ENCODE measurements at places on chromosomes 12 and 14.

- DNase-seq, result no peak
Observed at GRCh38 chr12:19704966-19705365, 265.7 kb downstream of the AEBP2 start.

- no peak for DNase-seq
Observed at GRCh38 chr12:87406926-87407325, 622.3 kb downstream of the C12orf50 start.

GRCh38 chr14:104775073-104775489, 20.5 kb downstream of the AKT1 start:
- no peak for DNase-seq

DNA sequence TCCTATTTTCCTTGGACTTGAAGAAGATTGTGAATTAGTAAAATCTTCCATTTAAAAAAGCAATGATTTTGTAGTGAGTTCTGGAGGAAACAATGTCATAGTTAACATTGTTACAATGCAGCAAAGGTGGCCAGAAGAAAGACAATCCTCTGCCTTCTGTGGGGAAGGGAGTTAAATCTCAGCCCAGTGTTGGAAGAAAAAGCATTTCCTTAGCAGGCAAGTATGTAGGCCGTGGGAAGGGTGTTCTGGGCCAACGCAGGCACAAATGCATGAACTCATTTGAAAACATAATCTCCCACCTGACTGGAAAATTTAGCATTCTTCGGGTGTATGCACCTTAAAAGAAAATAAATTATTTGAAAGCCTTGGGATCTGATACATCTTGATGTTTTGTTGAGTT, 258.6 kb downstream of the ADAMTS20 start:
- DNase-seq, result no peak

GRCh38 chr12:106311139-106311538, 8.6 kb downstream of the TCP11L2 start:
- no peak for DNase-seq

GRCh38 chr12:129332286-129332685, 479.0 kb downstream of the GLT1D1 start:
- DNase-seq, result no peak
